ENCODE measurements at places on chromosomes 1 and 21.

- no peak overlapping the region for H3K4me3 ChIP-seq
- H3K36me3 ChIP-seq, result no peaks in the 10 kb centered on the region
- no peak for DNase-seq
- H3K27ac ChIP-seq, result no peak overlapping the region
These were observed 36.4 kb upstream of the ETS2 start for GRCh38 chr21:38769191-38769780.

GRCh38 chr1:24659993-24660665 lies 17.0 kb downstream of the SRRM1 start:
- H3K27me3 ChIP-seq, result no peaks in the 10 kb centered on the region
- no peaks in the 10 kb centered on the region for H3K4me1 ChIP-seq
- no peak overlapping the region for H3K27ac ChIP-seq
- H3K4me3 ChIP-seq, result no peak overlapping the region

DNA sequence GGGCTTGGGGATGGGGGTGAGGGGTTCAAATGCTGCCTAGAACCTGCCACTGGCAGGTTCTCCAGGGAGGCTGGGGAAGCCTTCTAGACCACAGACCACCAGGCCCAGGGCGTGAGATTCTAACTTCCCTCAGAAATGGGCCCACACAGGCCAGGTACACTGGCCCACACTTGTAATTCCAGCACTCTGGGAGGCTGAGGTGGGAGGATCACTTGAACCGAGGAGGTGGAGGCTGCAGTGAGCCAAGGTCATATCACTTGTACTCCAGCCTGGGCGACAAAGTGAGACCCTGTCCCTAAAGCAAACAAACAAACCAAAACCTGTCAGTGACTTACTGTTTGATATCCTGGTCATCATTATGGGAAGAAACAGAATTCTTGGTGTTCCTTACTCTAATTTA lies 31.7 kb downstream of the OPTC start:
- peak overlapping the region; percentile 72 for H3K27ac ChIP-seq
- peaks cover 6% of the 10 kb centered on the region for H3K4me1 ChIP-seq
- H3K27me3 ChIP-seq, result no peaks in the 10 kb centered on the region

- no peak overlapping the region for H3K4me3 ChIP-seq
- no peaks in the 10 kb centered on the region for H3K4me1 ChIP-seq
- no peaks in the 10 kb centered on the region for H3K36me3 ChIP-seq
- no peaks in the 10 kb centered on the region for H3K27me3 ChIP-seq
These were observed 57.7 kb upstream of the F3 start for GRCh38 chr1:94599095-94599813.

DNA sequence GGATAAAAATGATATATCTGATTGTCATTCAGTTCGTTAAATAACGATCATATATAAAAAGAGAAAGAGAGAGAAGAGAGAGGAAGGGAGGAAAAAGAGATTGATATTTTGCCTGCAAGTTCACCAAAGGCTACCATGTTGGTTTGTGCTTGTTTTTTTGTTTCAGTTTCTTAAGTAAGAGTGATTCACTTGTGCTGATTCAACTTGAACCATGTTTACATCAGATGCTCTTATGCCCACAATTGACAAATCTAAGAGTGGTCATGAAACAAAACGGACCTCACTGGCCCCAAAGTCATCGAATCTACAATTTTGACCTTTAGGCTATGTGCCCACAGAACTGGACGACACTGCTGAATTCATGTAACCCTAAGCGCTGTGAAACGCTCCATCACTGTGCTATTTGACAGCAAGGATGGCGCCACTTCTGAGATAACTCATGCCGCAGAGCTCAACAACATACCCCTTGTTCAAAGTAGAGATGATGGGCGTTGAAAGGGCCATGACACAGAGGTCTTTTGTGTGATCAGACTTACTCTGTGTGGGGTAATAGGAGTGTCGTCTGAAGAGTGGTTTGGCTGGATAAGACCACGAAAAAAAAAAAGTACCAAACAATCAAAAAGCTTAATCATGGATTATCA lies 481.4 kb downstream of the SETD4 start:
- H3K36me3 ChIP-seq, result no peaks in the 10 kb centered on the region
- no peaks in the 10 kb centered on the region for H3K27me3 ChIP-seq
- H3K4me3 ChIP-seq, result no peak overlapping the region
- no peaks in the 10 kb centered on the region for H3K4me1 ChIP-seq

Measured in uterus (tissue), 4 donors.